ENCODE measurements at places on chromosomes 3 and 15.
A peak's percentile ranks its signal among the peaks of the same experiment; 100 is the strongest.

DNA sequence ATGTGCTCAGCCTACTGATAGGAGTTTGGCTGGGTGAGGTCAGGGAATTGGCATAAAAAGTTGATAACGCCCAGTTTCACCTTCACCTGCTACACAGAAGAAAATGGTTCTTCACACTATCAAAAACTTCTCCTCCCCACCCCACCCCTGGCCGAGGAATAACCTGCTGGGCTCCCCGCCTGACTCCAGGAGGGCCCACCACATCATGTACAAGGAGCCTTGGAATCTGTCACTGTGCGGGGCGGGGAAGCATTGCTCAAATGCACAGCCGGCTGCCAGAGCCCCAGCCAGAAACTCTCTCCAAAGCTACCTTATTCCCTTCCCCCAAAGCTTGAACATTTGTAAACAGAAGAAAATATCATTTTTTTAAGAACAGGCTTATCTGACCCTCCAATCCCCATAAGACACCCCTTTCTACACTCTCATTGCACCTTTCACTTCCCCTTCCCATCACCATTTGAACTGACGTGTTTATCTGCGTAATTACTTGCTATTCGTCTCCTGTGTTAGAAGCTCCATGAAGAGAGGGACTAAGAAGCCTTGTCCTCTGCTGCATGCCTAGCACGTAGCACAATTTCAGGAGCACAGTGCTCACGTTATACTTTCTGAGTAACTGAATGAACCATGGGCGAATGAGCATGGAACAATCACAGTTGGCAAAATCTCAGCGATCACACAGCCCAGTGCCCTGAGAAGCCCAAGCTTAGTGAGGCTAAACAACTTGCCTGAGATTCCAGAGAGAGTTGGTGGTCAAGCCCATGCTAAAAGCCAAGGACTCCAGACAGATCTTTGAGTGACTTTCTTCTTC, 82.9 kb downstream of the HES1 start:
- no peak for DNase-seq

DNA sequence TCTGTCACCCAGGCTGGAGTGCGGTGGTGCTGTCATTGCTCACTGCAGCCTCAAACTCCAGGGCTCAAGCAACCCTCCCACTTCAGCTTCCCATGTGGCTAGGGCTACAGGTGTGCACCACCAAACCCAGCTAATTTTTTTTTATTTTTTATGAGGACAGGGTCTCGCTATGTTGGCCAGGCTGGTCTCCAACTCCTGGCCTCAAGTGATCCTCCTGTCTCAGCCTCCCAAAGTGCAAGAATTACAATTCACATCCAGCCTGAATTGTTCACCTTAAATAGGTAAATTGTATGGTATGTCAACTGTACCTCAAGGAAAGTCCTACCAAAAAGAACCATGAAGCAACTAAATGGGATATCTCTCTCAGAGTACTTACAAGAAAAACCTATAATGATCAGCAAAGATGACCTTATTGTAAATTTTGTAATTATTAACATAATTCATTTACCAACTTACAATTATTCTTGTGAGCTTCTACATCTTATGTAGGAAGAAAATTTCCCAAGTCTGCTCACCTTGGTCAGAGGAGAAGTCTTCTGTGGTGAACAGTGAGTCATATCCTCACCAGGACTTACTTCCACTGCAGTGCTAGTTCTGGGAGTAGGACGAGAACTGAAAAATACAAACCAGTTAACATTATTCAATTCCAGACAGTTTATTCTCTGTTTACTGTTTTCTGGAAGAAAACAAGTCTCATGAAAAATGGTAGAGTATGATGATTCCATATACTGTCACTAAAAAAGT, 54.4 kb downstream of the ULK4 start:
- DNase-seq: peak; percentile 47

DNA sequence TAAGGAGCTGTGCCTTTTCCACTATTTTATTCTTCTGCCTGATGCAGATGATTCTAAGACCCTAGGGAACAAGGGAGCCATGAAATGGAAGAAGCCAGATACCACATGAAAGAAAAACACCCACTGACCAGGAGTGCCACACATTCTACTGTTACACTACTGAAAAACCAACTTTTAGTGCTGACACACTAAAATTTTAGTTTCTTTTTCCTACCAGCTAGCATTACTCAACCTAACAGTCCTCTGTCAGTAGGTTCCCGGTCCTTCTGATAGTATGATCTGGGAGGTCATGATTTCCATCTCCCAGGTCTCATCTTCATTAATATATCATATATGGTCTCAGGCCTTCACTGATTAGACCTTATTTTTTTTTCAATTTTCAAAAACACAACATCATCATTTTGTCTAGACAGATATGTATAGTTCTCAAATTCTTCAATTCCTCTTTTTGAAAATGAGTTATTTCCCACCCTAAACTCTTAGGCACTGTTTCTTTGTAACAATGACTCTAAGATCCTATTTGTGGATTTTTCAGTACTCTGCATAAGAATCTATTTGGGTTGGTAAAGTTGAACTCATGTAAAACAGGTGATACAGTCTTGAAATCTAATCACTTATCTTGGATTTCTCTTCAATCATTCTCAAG, 321.8 kb downstream of the CTNNB1 start:
- no peak for DNase-seq

DNA sequence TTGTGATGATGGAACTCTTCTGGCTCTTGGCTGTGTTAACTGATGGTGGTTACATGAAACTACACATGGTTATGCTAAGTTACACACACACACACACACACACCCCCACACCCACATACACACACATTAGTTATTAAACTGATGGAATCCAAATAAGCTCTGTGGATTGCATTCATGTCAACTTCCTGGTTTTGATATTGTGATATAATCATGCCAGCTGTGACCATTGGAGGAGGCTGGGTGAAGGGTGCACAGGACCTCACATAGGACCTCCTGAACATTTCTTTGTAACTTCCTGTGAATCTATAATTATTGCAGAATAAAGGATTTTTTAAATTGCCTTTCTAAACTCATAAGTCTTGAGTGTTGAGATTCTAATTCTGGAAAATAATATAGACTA, 58.9 kb upstream of the LIMD1 start:
- no peak for DNase-seq

- DNase-seq: no peak
Measured at GRCh38 chr3:13139471-13140065, 66.3 kb upstream of the IQSEC1 start.

DNA sequence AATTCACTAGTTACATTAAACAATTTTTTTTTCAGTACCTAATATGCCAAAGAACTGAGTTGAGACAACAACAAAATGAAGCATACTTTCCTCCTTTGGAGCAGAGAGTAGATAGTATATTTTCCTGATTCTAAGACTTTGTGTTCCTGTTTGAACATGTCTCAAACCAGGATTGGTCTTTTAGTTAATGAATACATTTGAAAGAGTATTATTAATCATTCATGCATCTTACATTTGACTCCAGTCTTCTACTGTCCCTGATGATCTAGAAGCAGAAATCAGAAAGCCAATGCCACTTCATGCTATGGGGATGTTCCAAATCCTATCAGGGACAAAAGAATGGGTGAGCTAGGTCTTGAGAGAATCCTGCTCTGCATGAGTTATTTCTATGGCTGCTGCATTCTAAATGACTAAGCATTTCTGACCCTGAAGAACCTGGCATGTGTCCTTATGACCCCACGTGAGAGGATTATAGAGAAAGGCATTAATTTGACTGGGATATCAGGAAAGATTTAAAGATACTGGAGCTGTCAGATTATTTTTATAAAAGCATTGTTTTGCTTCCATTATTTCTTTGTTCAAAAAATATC, 32.9 kb upstream of the MBNL1 start:
- peak; percentile 32 for DNase-seq

GRCh38 chr15:76448755-76449154, 112.2 kb downstream of the ISL2 start:
- peak; percentile 29 for DNase-seq

DNA sequence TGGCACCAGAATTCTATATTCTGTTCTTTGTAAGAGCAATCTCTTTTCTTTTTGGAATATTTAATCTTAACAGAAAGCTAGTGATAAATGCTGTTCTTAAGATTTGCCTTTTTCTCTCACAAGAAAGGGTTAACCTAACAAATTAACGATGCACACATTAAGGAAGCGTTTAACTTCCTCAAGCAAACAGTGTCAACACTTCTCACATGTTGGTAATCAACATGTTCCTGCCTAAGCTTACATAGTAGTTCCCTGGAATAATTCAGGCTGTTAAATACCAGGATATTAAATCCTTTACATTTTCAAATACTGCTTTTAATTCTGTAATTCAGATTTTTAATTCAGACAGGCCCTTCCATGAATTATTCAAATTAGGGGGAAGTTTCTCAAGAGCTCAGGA, 67.4 kb upstream of the RPL35A start:
- no peak for DNase-seq

GRCh38 chr15:89551550-89551949, 23.7 kb upstream of the TICRR start:
- no peak for DNase-seq

- peak; percentile 38 for DNase-seq
Measured at GRCh38 chr3:17508180-17508752, 234.2 kb downstream of the TBC1D5 start.

DNA sequence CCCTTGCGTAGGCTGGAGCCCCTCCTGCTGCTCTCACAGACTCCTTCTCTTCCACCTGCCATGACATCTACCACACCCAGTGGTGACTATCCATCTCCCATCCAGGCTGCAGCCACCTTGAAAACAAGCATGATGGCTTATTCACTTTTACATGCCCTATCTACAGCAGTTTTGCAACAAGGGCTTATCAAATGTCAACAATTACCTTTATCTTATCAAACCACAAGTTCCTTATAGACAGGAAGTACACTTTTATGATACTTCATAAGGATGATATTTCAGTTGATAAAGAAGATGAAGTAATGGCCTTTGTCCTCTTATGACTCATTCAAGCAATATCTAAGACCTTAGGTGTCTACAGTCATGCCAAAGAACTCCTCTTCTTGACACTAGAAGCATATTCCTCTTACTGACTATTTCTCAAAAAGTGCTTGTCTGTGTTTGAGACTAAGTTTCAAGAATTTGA, 125.3 kb upstream of the SPRED1 start:
- peak; percentile 49 for DNase-seq

DNA sequence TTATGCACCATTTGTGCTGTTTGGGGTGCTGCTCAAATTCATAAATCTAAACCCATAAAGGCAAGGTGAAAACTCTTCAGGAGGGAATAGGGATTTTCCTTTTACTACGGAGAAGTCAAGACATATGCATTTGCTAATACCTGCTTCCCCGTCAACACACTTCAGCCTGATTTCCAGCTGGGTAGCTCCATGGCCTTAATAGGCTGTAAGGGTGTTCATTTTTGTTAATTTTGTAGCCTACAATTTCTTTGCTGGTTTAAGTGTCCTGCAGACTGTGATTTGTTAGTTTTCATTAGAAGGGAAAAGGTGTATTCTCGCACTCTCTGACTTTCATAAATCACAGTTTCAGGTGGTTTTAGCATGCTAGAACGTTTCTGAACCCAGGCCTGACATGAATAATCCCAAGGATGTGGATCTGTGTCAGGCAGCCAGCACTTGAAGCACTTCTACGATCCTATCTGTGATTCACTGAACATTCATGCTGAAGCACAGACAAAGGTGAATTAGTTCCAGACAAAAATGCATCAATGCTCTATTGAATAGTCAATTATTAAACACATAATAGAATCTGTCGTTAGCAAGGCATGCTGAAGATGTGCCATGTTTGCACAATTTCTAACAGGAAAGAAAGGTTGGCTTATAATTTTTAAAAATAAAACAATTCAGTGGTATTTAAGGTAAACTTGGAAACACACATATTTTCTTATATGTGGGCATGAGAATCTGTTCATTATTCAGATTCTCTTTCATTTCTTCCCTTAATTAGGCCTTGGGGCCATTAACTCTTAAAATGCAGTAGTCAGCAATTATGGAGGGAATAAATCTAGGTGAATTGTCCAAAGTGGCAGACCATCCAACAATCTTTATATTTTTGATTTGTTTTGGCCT, 17.9 kb upstream of the NMNAT3 start:
- DNase-seq: peak; percentile 10

GRCh38 chr3:58529516-58530353, 7.3 kb downstream of the ACOX2 start:
- DNase-seq: no peak

GRCh38 chr3:152480282-152480953, 211.7 kb downstream of the MBNL1 start:
- no peak for DNase-seq

GRCh38 chr3:16301507-16301906, 36.5 kb downstream of the OXNAD1 start:
- no peak for DNase-seq

GRCh38 chr3:99681512-99681911, 43.1 kb downstream of the COL8A1 start:
- no peak for DNase-seq

DNA sequence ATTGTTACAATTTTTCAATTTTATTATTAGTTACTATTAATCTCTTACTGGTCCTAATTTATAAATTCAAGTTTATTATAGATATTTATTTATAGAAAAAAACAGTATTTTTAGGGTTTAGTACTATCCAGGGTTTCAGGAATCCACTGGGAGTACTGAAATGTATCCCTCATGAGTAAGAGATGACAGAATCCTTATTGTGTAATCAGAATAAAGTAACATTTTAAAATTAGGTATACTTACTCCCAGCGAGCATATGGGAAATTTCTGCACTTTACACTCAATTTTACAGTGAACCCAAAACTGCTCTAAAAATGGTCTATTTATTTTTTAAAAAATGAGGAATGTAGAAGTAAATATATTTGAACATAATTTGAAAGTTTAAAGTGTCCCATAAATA, 202.7 kb downstream of the CGGBP1 start:
- DNase-seq: no peak

- no peak for DNase-seq
Measured at GRCh38 chr15:92951800-92952457, 51.8 kb downstream of the CHD2 start.

Measured in astrocyte (in vitro differentiated cells and primary cell).